Activated CD4-positive, alpha-beta T cell treated with anti-CD3 and anti-CD28 coated beads, Interleukin-2, amount 10 ng/mL, durations not matched to agents 7 days and 5 days (primary cell): ENCODE measurements at places on chromosomes 12 and 14. TPM values are rescaled to one million over a fixed set of nuclear protein-coding genes. Genes with fewer than 3 reads are reported as not detected.
A peak's percentile ranks its signal among the peaks of the same experiment; 100 is the strongest.

CCDC197 gene
- not detected for total RNA-seq

TMEM116 gene
- 16.9 TPM for total RNA-seq

FGD6 gene
- 0.56 TPM for total RNA-seq

FGD4 gene
- total RNA-seq = 0.22 TPM

GRCh38 chr14:38120109-38120508 is 87.6 kb upstream of the SSTR1 start:
- H3K4me3 ChIP-seq = no peak overlapping the region
- no peaks in the 10 kb centered on the region for H3K27me3 ChIP-seq
- H3K36me3 ChIP-seq = no peaks in the 10 kb centered on the region
- H3K27ac ChIP-seq = no peak overlapping the region
- H3K4me1 ChIP-seq = peaks cover 8% of the 10 kb centered on the region
- no peak for DNase-seq

GRCh38 chr12:64780531-64781279 is 21.5 kb upstream of the GNS start:
- no peak overlapping the region for H3K27ac ChIP-seq
- peaks cover 81% of the 10 kb centered on the region for H3K27me3 ChIP-seq
- H3K4me3 ChIP-seq = peak overlapping the region; percentile 56
- peaks cover 15% of the 10 kb centered on the region for H3K4me1 ChIP-seq

DNA sequence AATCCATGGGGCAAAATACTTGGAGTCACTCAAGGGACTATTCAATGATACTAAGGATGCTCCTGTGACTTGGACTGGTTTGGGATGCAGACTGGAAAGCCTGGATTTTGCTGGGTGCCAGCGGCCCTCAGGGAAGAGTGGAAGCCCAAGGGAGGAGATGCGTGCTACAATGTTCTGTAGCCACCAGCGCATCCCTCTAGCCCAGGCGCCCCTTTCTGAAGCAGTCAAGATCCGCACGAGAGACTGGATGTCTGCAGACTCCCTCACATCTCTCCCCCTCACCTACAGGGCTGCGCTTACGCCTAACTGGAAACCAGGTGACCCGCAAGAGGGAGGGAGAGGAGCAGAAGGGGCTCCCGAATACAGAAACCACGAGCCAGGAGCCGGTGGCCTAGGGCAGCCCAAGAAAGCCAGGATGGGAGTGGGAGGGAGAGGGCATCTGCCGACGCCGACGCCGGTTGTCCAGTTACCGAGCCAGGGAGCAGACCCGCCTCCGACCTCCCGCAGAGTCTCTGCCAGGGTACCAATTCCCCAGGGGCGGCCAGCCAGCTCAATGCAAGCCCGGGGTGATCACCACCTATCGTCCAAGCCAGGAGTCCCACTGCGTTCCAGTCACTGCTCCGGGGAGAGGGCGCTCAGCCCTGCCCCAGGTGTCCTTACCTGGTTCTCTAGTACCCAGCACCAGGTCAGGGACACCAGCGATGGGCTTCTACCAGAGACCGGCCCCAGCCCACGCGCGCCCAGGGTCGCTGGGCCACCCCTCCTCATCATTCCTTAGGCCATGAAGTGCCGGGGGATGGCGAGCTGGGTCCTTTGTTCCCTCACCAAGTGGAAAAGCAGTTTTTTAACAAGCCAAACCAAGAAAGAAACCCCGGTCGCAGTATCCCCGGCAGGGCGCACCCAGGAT is 1.2 kb downstream of the NTN4 start:
- H3K27ac ChIP-seq = no peak overlapping the region
- no peak for DNase-seq
- peaks cover 7% of the 10 kb centered on the region for H3K4me1 ChIP-seq
- H3K36me3 ChIP-seq = no peaks in the 10 kb centered on the region
- H3K4me3 ChIP-seq = peak overlapping the region; percentile 54
- peaks cover 76% of the 10 kb centered on the region for H3K27me3 ChIP-seq

DNA sequence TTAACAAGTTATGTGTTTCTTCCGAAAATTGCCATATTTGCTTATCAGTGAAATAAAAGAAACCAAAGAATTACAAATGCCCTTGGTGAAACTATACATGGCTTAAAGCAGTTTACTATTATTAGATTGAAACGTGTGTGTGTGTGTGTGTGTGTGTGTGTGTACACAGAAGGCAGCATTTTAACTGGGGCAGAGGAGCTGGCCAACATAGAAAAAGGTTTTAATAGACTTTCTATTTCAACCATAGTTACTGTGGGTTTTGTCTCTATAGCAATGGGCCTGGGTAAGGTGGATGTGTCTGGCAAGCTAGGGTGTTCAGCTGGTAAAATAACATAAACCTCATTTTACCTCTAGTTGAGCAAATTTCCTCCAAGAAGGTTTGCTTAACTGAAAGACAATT is 6.5 kb downstream of the PRICKLE1 start:
- peaks cover 35% of the 10 kb centered on the region for H3K27me3 ChIP-seq
- H3K27ac ChIP-seq = no peak overlapping the region
- no peaks in the 10 kb centered on the region for H3K36me3 ChIP-seq

DNA sequence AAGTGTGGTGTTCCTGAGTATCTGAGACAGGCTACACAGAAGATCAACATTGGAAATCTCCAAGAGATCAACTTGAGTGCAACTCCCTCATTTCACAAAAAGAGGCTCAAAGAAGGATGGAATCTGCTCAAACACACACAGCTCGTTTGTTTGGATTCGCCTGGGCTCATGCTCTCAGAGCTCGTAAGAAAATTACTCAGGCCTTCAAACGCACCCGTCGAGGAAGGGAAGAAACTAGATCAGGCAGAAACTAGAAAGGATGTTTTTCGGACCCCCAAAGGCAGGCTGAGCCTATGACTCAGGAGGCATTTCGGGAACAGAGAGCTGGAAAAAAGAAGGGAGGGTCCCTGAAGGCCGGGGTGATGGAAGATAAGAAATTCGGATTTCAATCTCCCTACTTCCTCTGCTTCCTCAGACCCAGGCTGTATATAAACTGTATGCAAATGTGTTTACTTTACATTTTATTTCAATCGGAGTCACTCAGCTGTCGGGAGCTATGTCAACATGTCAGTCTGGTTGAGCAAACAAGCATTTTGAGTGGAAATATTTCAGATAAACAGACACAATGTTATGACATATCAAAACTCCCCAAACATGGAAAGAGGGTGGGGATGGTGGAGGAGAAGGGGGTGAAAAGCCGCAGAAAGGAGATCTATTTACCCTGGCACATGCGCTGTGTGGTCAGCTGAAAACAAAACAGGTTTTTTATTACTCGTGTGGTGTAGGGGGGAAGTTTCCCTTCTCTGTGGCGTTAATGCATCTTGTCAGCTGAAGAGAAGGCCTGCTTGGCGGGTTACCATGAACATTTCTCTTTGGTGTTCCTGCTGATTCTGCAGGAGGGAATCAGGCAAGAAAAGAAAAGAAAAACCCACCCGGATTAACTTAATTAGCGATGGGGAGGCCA is 129.1 kb upstream of the TBX3 start:
- H3K4me3 ChIP-seq = no peak overlapping the region
- no peak overlapping the region for H3K27ac ChIP-seq
- H3K36me3 ChIP-seq = no peaks in the 10 kb centered on the region
- H3K4me1 ChIP-seq = no peaks in the 10 kb centered on the region
- DNase-seq = no peak
- H3K27me3 ChIP-seq = no peaks in the 10 kb centered on the region
